ENCODE measurements at places on chromosomes 13 and 19. TPM values are rescaled to one million over a fixed set of nuclear protein-coding genes. Genes with fewer than 3 reads are reported as not detected.

RFPL4A gene
- total RNA-seq: not detected

DNA sequence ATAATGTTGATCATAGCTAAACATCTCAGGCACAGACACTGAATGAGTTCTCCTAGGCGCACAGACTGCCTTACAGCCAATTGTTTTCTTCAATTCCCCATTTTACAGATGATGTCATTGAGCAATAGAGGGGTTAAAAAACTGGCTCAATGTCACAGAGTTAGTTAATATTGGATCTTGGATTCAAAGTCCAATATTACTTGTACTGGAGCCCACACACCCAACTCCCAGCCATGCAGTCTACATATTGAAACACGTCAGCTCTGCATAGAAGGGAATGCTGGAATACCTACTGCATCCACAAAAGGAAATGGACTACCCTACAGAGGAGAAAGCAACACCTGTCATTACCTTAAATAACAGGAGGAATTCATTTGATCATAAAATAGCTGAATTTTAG, 76.1 kb upstream of the SLC15A1 start:
- DNase-seq: no peak

- no peak for DNase-seq
These were observed 73.1 kb downstream of the CEBPG start for GRCh38 chr19:33446330-33447293.

CCDC61 gene
- total RNA-seq: 21.4 TPM

- no peak for DNase-seq
These were observed 29.8 kb downstream of the PNPLA6 start for GRCh38 chr19:7565332-7565731.

EPSTI1 gene
- 29.6 TPM for total RNA-seq

ATP4A gene
- total RNA-seq: not detected

- DNase-seq: no peak
These were observed 116.0 kb downstream of the ZNF536 start for GRCh38 chr19:30488191-30488590.

- DNase-seq: no peak
These were observed 55.4 kb upstream of the ATP12A start for GRCh38 chr13:24624801-24625231.

Data from natural killer cell treated with Interleukin-12 subunit alpha and Interleukin-12 subunit beta and Interleukin-15 and Interleukin-18, amount 100 ng/mL, for 72 hours (primary cell).